ENCODE measurements at places on chromosomes 6 and 20.

DNA sequence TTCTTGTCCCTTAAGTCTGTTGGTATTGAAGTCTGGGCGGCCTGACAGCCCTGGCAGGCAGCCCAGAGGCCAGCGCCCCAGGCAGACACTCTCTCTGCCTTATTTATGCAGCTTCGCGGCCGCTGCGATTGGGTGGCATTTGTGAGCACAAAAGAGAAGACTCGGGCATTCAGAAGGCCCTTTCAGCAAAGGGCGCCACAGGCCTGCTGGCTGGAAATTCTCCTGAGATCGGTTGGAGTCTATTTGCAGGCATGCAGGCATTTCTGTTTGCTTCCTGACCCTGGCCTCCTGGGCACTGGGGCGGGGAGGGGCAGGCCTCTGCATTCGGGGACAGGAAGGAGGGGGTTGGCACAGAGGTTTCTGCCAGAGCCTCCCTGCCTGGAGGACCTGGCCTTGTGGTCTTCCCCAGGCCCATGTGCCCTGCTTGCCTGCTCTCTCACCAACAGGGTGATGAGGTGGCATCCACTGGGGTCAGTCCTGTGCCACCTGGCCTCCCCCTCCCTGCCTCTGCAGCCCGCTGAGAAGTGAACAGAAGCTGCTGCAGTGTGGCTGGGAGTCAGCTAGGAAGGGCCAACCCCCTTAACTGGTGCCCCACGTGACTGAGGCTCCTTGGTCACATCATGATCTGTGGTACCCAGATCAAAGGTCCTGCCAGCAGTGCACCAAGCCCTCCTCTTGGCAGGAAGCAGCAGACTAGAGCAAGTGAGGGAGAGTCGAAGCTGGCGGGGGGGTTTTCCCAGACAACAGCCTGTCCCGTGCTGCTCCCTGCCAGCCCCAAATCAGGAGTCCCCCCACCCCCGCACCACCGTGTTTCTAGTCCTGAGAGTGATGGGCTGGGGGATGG is 16.6 kb upstream of the CCDC167 start:
- peak; percentile 90 for DNase-seq

GRCh38 chr6:23414922-23415321 is 711.1 kb upstream of the NRSN1 start:
- DNase-seq, result no peak

DNA sequence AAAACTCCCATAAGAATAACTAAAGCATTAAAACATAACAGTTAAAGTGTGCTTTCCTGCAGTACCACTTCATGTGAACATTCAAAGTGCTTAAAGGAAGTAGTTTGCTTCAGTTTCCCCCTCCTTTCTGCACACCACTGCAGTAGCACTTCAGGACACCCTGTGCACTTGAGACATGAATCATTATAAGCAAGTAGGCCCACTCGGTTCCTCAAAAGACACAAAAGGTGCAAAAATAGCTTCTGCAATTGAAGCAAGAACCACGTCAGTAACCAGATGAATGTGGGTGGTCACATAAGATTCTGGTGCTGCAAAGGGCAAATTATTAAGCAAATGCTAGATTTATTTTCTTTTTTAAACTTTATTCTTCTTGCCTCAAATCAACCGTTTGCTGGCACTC is 160.6 kb downstream of the HIVEP2 start:
- DNase-seq, result no peak

DNA sequence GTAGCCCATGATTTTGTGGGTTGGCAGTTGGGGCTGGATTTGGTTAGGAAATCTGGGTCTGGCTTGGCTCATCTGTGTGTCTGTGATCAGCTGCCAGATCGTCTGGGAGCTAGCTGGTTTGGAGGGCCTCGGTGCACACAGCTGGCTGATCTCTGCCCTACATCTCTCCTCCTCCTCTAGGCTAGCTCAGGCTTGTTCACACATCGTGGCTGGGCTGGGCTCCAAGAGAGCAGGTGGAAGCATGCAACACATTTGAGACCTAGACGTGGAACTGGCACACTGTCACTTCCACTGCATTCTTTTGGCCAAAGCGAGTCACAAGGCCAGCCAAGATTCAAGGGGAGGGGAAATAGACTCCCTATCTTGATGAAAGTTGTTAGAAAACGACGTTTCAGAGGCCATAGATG is 15.9 kb downstream of the NDUFAF5 start:
- DNase-seq, result no peak

GRCh38 chr20:31602779-31603441 is 2.2 kb upstream of the ID1 start:
- DNase-seq, result peak; percentile 53

GRCh38 chr6:135568379-135568778 is 70.8 kb upstream of the AHI1 start:
- peak; percentile 9 for DNase-seq
